ENCODE measurements at places on chromosomes 2 and 18.

GRCh38 chr2:95069465-95069864, 44.0 kb downstream of the MAL start:
- DNase-seq = no peak

GRCh38 chr18:21163647-21164547, 52.3 kb upstream of the ROCK1 start:
- no peak for DNase-seq

DNA sequence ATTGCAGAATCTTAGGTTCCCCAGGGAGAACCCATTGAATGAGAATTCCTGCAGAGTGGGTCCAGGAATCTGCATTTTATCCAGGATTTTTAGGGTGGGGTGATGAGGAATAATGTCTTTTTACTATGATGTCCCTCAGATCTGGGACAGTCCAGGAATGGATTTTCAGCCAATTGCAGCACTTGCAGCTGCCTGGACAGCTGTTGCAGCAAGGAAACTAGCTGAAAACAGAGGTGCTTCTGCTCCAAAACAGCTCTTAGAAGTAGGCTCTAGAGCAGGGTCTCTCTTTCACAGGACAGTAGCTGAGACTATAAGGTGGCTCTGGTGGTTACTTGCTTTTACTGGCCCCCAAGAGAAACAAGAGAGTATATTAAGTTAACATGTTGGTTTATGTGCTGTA, 9.1 kb downstream of the GLI2 start:
- DNase-seq = no peak

- no peak for DNase-seq
These were observed 3.3 kb upstream of the RNF152 start for GRCh38 chr18:61896118-61896517.

- DNase-seq = no peak
These were observed 113.0 kb upstream of the MAPRE2 start for GRCh38 chr18:34928088-34928753.

- DNase-seq = no peak
These were observed 61.1 kb downstream of the HK2 start for GRCh38 chr2:74895001-74895400.

DNA sequence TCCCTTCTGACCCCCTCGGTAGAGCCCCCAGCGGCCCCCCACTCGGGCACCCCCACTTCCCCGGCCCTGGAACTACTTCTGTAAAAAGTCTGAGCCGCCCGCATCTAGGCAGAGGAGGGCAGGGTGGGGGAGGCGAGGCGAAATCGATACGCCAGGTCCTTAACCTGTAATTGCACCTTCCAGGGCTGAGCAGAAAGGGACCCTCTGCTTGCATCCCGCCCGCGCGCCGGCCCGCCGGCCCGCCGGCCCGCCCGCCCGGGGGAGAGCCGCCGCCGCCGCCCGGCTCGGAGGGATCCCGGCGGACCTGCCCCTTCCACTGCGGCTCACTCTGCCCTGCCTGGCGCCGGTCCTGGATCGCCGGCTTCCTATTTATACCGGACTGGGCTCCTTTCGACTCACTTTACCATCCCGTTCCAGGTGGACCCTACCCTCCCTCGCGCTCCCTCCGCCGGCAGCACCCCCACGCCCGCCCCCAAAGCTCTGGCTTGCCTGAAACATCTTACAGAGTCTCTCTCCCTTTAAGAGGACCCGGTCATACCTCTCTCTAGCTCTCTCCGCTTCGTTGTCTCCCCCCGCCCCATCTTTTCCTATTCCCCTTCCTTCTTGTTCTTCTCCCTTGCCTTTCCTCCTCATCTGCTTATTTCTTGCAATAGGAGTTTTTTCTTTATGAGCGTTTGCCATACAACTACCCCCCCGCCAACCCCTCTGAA, 797 bp downstream of the KLHL14 start:
- no peak for DNase-seq

GRCh38 chr2:120436885-120437603, 91.1 kb downstream of the INHBB start:
- DNase-seq = no peak

DNA sequence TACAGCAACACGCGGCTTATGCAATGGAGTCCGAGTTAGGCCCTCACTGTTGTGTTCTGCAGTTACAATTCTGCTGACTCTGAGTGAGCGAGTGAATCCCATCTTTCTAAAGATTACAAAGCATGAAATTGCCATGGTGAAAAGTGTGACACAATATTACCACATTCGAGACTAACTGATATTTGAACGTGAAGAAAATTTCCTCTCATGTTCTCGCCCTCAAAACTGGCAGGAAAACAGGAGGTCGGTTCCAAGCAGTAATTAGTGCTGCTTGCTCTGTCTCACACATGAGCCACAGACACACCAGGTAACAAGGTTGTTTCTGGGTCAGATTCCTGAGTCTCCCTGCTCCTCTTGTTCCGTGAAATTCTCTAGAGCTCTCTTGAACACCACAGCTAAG, 93.7 kb upstream of the RIOK3 start:
- DNase-seq = no peak

DNA sequence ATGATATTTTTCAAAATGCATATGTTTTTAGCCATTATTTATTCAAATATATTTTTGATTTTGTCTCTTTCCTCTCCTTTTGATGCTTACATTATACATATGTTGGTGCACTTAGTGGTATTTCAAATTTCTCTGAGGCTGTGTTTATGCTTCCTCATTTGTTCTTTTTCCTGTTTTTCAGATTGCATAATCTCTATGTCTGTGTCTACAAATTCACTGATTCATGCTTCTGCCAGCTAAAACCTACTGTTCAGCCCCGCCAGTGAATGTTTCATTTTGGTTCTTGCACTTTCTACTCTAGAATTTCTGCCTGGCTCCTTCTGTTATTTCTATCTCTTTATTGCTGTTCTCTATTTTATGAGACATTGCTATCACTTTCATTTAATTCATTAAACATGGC, 951.7 kb upstream of the CNTNAP5 start:
- no peak for DNase-seq

DNA sequence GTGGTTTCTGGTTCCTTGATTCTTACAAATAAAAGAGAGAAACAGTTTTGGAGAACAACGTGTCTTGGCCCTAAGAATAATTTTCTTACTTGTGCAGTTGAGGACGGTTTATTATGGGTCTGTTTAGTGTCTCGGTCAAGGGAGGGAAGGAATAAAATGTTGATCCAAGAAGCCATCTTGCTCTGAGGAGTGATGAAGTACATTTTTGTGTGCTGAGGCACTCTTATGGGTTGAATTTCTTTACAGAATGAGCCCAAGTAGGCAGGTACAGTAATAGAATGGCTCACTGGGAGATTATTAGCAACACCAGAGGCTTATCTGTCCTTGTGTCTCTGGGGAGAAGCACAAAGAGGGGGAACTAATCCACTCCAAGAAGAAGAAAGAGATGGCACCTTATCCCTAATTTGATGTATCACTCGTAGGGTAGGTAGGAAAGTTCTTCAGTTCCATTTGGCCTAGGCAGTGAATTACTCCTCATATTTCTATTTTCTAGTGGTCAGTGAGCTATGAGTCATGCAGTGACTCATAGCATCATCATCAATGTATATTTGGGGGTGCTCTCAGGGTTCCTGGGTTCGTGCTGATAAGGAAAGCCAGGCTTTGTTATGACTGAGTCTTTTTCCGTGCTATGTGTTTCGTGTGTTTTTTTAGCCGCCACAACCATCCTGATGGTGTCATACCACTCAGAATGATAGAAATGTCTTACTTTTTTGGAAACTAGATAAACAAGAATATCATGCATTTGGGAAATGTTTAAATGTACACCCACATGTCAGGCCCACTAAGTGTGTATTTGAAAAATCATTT, 250.1 kb upstream of the CTAGE1 start:
- no peak for DNase-seq

DNA sequence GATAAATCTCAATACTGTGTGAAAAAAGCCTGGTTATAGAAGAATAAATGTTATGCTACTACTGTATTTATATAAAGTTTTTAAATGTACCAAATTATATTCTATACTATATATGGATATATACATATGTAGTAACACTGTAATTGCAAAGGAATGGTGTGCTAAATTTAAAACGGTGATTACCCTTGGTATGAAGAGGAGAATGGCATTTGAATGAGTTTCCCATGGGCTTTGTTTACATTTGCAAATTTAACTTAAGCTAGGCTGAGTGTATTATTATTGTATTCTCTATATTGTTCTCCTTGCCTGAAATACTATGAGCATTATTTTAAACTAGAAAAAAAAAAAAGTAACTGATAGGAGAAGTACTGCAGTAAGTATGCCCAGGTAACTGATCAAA, 4.7 kb upstream of the SP3 start:
- no peak for DNase-seq

DNA sequence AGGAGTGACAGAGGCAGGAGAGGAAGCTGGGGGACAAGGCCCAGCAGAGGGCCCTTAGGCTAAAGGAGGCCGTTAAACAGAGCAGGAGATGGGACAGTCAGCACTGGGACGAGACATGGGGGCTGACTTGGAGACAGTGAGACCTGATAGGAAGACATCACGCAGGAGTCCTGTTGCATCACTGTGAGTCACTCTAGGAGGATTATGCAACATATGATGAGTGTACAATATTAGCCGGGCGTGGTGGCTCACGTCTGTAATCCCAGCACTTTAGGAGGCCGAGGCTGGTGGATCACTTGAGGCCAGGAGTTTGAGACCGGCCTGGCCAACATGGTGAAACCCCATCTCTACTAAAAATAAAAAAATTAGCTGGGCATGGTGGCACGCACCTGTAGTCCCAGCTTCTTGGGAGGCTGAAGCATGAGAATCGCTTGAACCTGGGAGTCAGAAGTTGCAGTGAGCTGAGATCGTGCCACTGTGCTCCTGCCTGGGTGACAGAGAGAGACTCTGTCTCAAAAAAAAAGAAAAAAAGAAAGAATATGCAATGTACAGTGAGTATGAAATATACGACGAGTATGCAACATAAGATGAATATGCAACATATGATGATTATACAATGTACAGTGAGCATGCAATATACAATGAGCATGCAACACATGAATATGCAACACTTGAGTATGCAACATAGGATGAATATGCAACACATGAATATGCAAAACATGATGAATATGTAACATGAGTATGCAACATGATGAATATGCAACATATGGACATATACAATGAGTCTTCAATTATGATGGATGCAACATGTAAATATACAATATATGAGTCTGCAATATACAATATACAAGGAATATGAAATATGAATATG, 83.3 kb upstream of the ID2 start:
- DNase-seq = no peak
